ENCODE measurements at places on chromosomes 11 and 22.
A peak's percentile ranks its signal among the peaks of the same experiment; 100 is the strongest.

- peak; percentile 9 for DNase-seq
Measured at GRCh38 chr11:6746086-6746618, 25.6 kb downstream of the OR2AG2 start.

GRCh38 chr11:122803306-122803705 is 35.0 kb upstream of the CRTAM start:
- no peak for DNase-seq

DNA sequence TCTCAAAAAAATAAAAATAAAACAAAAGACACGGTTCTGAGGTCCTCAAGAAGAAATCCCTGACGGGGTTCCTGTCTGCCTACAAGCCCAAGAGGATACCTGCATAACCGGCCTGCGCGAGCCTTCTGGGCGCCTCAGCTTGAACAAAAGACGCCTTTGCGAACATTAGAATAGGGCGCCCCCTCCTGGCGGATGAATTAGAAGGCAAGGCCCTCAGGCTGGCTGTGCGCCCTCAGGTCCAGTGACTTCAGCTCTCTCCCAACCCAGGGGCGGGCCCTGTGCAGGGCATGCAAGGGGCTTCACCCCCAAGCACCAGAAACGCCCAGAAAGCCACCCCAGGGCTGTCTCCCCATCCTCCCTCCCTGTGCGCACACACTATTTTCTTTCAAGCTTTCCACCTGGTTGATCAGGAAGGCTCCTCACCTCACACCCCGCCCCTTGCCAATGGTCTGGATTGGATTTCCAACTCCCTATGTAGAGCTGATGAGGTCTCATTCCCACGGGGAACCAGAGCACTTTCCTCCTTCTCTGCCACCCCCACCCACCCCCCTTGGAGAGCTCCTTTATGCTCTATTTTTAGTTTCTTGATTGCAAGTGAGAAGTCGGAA is 273.3 kb downstream of the BUD13 start:
- DNase-seq = no peak

DNA sequence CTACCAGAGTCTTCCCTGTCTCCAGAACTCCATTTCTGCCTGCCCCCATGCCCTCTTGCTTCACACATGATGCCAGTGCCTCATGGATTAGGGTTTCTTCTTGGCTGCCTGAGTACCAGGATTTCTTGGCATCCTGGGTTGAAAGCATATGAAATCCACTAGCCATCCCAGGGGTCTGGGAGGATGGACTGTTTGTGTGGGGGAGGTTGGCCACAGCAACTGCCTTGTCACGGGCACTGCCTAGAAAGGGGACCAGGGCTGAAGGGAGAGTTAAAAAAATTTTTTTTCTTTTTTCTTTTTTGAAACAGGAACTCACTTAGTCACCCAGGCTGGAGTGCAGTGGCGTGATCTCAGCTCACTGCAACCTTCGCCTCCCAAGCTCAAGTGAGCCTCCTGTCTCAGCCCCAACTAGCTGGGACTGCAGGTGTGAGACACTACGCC is 4.2 kb downstream of the USP35 start:
- DNase-seq = no peak

DNA sequence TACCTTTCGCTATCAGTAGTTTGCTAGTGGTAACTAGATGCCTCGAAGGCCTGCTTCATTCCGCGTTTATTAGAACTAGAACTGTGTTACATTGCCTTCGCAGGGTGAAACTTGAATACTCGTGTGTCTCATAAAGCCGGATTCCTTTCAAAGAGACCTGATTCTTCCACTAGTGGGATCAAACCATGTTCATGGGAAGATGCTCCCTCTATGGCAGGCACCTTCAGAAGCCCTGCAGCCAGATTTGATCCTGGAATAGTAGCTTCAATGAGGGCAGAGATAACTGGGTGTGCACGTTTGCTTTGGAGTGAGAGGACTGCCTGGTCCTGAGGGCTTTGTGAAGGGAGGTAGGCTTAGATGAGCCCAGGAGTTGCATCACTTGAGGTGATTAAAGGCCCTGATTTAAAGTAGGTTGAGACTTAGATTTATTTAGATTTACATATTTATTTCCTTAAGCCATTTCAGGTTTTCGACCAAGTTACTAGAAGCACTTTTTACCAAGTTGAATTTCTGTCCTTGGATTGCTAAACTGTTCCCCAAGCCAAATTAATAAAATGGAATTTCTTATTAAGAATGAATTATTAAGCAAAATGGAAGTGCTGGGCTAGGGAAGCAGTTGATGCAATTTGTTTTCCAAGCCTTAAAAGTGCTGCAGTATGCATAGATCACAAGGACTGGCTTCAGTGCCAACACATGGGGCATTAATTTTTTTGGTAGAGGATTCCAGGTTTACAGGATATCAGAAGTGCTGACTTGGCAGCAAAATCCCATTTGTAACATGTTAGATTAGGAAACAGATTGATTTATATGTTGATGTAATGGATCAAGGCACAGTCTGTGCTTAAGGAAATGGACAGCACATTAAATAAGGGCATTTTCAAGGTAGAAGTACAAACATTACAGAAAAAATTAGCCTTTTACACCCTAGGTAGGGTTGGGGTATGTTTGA is 32.9 kb downstream of the APLP2 start:
- no peak for DNase-seq

- no peak for DNase-seq
Measured at GRCh38 chr11:36501236-36501635, 8.8 kb downstream of the TRAF6 start.

DNA sequence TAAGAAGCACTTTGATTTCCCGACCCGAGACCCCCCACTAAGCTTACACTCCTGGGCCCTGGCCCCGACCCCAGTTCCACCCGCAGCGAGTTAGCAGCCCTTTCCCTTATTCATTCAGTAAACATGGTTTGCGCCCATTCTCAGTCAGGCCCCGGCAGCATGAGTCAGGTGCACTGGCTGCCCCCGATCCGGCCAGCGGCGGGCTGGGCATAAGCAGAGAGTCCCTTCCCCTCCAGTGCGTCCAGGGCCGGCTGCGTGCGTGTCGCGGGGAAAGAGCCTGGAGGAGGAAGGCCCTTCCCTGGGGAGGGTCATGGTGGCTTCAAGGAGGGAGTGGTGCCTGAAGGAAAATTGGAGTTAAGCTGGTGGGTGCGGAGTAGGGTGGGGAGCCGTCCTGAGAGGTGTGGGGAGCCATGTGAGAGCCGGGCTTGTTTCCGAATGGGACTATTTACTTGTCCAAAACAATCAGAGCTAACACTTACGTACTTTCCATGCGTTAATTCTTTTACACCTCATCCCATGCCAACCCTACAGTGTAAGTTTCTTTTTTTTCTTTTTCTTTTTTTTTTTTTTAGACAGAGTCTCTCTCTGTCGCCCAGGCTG is 657 bp downstream of the IGHMBP2 start:
- DNase-seq = no peak

DNA sequence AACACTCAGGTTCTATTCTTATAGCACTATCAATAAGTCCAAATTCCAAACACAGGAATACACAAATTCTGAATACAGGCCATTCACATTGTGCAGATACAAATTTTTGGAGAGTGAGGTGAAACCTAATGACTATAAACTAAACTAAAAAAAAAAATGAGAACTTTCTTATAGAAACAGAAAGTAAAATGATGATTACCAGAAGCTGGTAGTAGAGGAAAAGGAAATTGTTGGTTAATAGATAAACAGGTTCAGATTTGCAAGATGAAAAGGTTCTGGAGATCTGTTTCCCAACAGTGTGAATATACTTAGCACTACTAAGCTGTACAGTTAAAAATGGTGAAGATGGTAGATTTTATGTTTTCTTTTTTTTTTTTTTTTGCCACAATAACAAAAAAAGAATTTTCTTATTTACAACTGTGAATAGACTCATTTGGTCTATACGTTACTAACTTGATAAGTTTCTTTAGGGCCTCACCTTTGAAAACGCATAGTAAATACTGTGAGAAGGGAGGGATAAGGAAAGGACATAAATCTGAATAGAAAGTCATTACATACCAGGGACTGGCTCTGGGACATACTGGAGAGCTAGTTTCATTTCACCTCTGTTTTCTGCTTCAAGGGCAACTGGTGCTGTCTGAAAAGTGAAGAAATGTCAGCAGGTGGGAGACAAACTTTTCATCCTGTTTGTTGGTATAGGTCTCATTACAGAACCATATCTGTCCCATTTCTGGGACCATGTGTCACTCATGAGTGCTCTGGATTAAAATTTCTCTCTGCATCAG is 14.2 kb upstream of the CCDC89 start:
- DNase-seq = no peak

DNA sequence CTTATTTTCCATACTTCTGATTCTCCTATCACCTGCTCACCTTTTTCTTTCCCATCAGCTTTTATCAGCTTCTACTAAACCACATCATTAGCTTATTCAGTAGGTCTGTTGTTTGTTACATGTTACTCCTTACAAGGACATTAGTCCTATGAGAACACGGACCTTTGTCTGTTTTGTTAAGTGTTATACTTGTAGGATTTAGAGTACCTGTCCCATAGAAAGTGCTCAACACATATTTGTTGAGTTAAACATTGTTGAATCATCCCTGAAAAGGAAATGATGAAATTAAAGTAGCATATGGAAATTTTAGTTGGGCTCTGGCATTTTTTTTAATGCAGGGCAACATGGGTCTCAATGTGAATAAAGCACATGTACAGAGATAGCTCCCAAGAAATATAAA is 222.1 kb upstream of the CARD18 start:
- no peak for DNase-seq

DNA sequence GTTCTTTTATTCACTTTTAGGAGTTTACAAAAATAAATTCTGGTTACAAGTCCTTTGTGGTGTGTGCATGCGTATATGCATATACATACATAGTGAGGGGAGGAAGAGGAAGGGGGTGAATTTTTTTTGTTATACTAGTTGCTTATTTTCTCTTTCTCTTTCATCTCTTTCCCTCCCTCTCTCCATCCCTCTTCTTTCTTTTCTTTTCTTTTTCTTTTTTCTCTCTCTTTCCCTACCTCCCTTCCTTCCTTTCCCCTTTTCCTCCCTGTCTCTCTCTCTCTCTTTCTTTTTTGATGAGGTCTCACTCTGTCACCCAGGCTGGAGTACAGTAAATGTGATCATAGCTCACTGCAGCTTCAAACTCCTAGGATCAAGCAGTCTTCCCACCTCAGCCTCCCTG is 14.1 kb downstream of the PPP6R2 start:
- no peak for DNase-seq

GRCh38 chr11:12764187-12764914 is 90.1 kb downstream of the TEAD1 start:
- no peak for DNase-seq

Measured in T follicular helper cell (primary cell).